ENCODE measurements at places on chromosomes 4 and X.

GRCh38 chrX:85345523-85345922, 33.9 kb downstream of the POF1B start:
- DNase-seq = no peak
- no peaks in the 10 kb centered on the region for H3K36me3 ChIP-seq
- H3K4me3 ChIP-seq = no peak overlapping the region
- H3K4me1 ChIP-seq = no peaks in the 10 kb centered on the region
- H3K27ac ChIP-seq = no peak overlapping the region

DNA sequence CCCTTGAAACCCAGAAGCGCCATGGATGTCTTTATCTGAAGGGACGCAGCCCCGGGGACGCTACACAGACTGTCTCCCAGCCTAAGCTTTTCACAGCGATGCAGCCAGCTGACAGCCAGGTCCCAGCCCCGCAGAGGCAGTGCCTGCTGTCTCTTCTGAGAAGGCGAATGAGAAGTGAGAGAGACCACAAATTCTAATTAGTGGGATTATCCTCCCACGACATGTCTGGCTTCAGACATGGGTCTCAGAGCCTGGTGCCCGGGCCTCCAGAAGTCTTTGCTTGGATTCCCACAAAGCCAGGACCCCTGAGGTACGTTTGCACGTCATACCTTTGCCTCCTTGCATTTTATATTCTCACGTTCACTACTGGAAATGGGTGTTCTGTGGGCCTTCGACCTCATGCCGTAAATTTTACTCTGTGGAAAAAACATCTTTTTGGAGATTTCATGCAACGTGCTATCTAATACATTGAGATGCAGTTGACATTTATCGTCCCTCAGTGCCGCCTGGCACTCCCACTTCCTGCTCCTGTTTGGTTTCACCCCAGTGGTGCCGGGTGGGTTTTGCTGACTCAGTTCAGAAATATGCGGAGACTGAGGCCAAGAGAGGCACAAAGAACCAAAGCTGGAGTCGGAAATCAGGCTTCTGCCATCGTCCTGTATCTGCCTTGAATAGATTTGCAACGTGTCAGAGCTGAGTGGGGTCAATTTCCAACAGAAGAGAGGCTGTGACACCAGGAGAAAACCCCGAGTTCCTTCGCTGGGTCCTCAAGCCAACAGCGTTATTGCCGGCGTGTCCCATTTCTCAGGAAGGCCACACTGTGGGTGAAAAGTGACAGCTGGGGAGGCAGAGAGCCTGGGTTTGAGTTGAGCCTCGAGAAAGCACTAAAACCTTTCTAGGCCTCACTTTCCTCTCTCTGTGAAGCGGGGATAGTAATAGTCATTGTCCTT, 114.4 kb downstream of the STK32B start:
- H3K36me3 ChIP-seq = no peaks in the 10 kb centered on the region
- H3K27me3 ChIP-seq = no peaks in the 10 kb centered on the region
- no peak overlapping the region for H3K27ac ChIP-seq
- H3K4me1 ChIP-seq = no peaks in the 10 kb centered on the region
- no peak overlapping the region for H3K4me3 ChIP-seq

DNA sequence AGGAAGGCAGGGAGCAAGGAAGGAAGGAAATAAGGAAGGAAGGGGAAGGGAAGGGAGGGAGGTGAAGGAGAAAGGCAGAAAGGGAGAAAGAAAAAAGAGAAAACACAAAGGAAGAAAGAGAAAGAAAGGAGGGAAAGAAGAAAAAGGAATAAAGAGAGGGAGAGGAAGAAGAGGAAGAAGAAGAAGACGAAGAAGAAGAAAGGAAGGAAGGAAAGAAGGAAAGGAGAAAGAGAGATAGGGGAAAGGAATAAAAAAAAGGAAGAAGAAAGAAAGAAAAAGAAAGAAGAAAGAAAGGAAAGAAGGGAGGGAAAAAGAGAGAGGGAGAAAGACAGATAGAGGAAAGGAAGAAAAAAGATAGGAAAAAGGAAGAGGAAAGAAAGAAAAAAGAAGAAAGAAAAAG, 128.0 kb downstream of the MXRA5 start:
- no peaks in the 10 kb centered on the region for H3K4me1 ChIP-seq
- H3K27me3 ChIP-seq = no peaks in the 10 kb centered on the region
- H3K27ac ChIP-seq = no peak overlapping the region
- DNase-seq = no peak

DNA sequence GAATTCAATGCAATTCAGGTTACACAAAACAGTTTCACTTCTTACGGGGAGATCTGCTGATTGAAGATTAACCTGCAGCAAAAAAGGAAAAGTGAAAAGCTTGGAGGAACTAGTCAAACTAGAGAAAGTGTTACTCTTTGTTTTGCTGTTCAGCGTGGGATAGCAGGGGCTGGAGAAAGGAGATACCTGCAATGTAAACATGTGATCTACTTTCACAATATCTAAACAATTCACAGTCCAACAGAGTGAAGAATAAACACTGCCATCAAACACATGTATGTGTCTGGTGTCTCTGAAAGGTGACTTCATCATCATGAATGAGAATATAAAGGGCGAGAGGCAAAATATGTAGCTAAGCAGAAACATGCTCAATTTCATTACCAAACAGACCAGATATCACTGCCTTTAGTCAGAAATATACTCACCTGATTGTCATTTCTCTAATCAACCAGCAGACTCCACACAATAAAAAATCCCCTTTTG, 26.4 kb downstream of the NIPAL1 start:
- H3K4me1 ChIP-seq = no peaks in the 10 kb centered on the region
- no peaks in the 10 kb centered on the region for H3K27me3 ChIP-seq
- H3K27ac ChIP-seq = no peak overlapping the region

GRCh38 chr4:752196-752861, 46.7 kb downstream of the PCGF3 start:
- H3K4me3 ChIP-seq = no peak overlapping the region
- no peaks in the 10 kb centered on the region for H3K27me3 ChIP-seq
- DNase-seq = no peak

DNA sequence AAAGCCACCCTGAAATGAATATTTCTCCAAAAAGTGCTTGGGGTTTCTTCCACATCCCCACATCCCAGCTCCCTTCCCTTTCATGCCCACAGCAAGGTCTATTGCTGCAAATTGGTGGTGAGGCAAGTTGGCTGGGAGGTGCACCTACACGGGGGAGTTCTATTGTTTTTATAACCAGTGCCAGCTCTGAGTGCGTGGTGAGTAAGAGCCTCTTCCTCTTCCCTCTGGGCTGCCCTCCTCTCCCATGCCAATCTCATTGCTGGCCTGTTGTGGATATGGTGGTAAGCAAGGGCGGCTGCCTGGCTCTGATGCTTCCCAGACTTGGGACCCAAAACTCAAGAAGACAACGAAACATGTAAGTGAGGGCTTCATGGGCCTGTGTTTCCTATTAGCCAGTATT, 204.3 kb downstream of the SHROOM3 start:
- H3K4me1 ChIP-seq = no peaks in the 10 kb centered on the region
- DNase-seq = no peak
- H3K4me3 ChIP-seq = no peak overlapping the region
